ENCODE measurements at places on chromosomes 5 and 9.
A peak's percentile ranks its signal among the peaks of the same experiment; 100 is the strongest.

GRCh38 chr9:135136991-135137832 lies 49.7 kb downstream of the OLFM1 start:
- DNase-seq = peak; percentile 64

GRCh38 chr5:151074557-151074956 lies 6.3 kb downstream of the TNIP1 start:
- DNase-seq = no peak

DNA sequence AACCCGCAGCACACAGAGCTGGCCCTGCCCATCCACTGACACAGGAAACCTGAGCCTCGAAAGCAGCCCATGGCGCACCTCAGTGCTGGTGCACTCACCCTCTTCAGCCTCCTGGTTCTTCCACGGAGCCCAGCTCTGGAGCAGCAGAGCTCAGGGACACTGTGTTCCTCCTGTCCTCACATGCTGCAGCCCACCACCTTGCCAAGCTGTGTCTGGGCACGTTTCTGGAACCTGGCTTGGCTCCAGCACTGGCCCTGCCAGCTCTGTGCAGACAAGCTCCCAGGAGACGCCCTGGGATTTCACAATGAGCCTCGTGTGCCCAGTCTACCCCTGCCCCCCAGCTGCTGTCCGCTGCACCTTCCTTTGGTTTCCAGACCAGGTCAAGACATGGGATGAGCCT lies 119.5 kb downstream of the SYK start:
- no peak for DNase-seq

- no peak for DNase-seq
Measured at GRCh38 chr9:77661566-77662085, 13.5 kb upstream of the GNA14 start.
